Naive thymus-derived CD8-positive, alpha-beta T cell (primary cell): ENCODE measurements at places on chromosomes 12 and 14. TPM values are rescaled to one million over a fixed set of nuclear protein-coding genes. Genes with fewer than 3 reads are reported as not detected.

Gene ERP27
- 3.2 TPM for polyA plus RNA-seq

Gene MYRFL
- not detected for polyA plus RNA-seq

Gene CLEC14A
- polyA plus RNA-seq: not detected

Gene CLEC7A
- not detected for polyA plus RNA-seq

Gene RACGAP1
- polyA plus RNA-seq: 8.4 TPM

Gene NINJ2
- polyA plus RNA-seq: 4.0 TPM

GRCh38 chr14:63039866-63040265 is 5.4 kb downstream of the KCNH5 start:
- DNase-seq: no peak

- DNase-seq: no peak
These were observed 7.8 kb downstream of the SLC38A1 start for GRCh38 chr12:46260913-46261476.

DNA sequence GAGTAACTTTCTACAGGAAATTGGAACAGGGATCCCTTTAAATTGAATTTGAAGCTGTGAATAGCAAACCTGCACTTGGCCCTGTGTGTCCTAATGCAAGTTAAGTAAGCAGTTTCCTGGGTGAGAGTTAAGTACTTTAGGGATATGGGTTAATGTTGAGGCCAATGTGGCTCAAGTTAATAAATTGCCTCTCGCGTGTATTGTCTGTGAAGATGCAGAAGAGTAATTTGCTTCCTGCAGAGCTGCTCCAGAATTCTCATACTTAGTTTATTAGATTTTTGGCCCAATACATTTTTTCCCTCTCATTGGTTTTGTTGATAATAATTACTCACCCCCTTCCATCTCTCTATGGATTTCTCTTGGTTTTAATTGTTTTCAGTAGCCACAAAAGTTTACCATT is 86.5 kb downstream of the SLC25A47 start:
- no peak for DNase-seq

DNA sequence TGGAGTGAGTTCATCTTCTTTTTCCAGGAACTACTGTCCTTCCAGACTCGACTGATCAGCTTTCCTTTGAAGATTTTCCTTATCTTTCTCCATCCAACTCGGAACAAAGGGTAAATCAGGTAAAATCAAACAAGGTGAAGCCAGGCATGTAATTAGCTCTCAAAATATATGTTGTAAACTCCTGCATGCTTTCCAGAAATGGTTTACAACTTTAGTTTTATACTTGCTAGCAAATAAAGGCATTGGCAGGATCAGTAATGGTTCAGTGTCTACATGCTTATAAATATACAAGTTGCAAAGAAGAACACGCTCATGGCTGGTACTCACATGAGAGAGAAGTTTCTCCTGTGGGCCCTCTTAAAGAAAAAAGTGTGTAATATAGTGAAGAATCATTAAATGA is 102.5 kb downstream of the FSCB start:
- no peak for DNase-seq
